ENCODE measurements at places on chromosomes 4 and X. TPM values are rescaled to one million over a fixed set of nuclear protein-coding genes. Genes with fewer than 3 reads are reported as not detected.

- no peak overlapping the region for H3K4me3 ChIP-seq
- H3K4me1 ChIP-seq = no peaks in the 10 kb centered on the region
- H3K36me3 ChIP-seq = no peaks in the 10 kb centered on the region
- no peak overlapping the region for H3K27ac ChIP-seq
These were observed 63.3 kb upstream of the ANXA10 start for GRCh38 chr4:168028970-168029597.

DNA sequence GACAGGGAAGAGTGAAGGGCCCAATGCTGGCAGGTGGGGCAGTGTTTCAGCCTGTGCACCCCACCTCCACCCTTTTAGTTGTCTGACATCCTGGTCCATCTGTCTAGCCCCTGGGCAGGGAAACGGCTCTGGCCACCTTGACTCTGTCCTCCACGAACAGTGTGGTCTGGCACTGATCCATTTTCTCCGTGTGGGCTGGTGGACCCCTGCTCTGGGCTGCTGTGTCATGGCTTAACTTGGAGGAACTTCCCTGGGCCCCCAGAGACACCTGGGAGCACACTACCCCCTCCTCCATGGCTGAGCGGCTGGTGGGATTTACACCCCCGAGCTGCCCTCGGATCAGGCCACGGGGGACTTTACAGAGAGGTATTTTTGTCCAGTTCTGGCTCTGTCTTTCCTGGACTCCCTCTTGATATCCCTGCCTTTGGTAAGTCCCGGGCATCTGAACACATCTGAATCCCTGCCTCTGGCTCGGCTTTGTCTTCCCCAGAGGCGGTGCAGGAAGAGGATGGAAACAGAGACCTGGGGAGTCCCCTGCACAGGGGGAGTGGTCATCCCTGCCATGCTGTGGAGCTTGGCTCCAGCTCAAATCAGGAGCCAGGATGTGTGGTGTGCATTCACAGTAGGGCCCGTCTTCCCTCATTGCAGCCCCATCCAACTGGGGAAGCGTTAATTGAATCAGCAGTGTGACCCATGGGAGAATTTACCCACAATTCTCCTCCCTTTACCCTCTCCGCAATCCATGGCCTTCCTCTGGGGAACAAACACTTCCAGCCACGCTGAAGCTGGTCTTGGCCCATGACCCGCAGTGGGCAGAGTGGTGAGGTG, 6.3 kb upstream of the NKX1-1 start:
- H3K4me1 ChIP-seq = no peaks in the 10 kb centered on the region
- no peak for DNase-seq
- no peak overlapping the region for H3K4me3 ChIP-seq
- H3K27me3 ChIP-seq = no peaks in the 10 kb centered on the region

Gene DUX4
- not detected for total RNA-seq

Gene ANOS1
- total RNA-seq = 0.08 TPM

Measured in osteocyte (in vitro differentiated cells).